H1 (cell line): ENCODE measurements at places on chromosomes 1 and 21. TPM values are rescaled to one million over a fixed set of nuclear protein-coding genes. Genes with fewer than 3 reads are reported as not detected.

Gene VSIG8
- not detected in 2 replicates for total RNA-seq

Gene GPR37L1
- total RNA-seq: 0.08 and 0.13 TPM in 2 replicates

Gene H3-3A
- total RNA-seq: 1,213 and 1,223 TPM in 2 replicates

Gene SPRR2A
- total RNA-seq: not detected in 2 replicates

Gene OR14K1
- total RNA-seq: not detected in 2 replicates

Gene OR2AK2
- not detected in 2 replicates for total RNA-seq

Gene NUDT17
- total RNA-seq: 2.7 and 2.8 TPM in 2 replicates

Gene GJA9
- not detected in 2 replicates for total RNA-seq

DNA sequence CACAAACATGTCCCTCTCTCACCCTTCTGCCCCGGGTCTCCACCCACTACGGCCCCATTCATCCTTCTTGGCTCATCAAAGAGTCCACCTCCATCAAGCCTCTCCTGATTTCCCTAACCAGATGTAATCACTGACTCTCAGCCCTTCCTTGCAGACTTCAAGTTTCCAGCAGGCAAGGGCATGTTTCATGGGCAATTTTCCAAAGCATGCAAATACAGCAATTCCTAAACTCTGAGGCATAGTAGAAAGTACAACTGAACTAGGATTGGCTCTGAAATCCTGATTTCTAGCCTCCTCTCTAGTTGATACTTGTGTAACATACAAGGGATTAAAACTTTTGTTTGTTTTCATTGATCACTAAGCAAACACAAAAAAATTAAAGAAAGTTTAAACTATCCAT lies 109.1 kb upstream of the GADD45A start:
- DNase-seq: no peak
- no peaks in the 10 kb centered on the region for H3K4me1 ChIP-seq
- no peaks in the 10 kb centered on the region for H3K36me3 ChIP-seq
- H3K27ac ChIP-seq: no peak overlapping the region
- no peaks in the 10 kb centered on the region for H3K27me3 ChIP-seq

DNA sequence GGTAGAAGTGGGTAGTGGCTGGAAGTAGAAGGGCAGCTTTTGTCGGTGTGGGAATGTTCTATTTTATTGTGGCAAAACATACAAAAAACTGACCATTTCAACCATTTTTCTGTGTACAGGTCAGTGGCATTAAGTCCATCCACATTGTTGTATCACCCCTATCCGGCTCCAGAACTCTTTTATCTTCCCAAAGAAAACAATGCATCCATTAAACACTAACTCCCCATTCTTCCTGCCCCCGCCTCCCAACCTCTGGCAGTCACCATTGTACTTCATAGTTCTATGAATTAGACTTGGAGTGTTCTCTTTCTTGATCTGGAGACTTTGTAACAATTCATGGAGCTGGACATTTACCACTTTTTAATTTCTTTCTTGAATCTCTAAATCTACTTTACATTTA lies 55.7 kb downstream of the DEGS1 start:
- no peaks in the 10 kb centered on the region for H3K36me3 ChIP-seq
- H3K27me3 ChIP-seq: no peaks in the 10 kb centered on the region
- H3K4me3 ChIP-seq: no peak overlapping the region
- H3K27ac ChIP-seq: no peak overlapping the region

DNA sequence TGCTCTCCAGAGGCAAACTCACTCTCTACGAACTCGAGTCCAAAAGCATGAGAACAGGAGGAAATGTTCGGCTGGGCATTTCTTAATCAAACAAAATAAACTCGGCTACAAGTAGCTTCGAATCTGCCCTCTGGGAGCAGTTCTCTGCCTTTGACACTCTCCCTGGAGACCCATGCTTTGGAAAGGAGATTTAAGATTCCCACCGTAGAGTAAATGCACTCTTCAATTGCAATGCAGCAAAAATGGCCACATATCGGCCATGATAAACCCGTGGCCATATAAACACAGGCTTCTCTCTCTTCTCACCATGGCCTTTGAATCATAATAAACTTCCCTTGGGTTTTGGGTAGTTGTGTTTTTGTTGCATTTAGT lies 215.4 kb downstream of the TOMM20 start:
- H3K4me3 ChIP-seq: no peak overlapping the region
- no peaks in the 10 kb centered on the region for H3K36me3 ChIP-seq
- no peak overlapping the region for H3K27ac ChIP-seq
- no peak for DNase-seq

- DNase-seq: no peak
- H3K4me3 ChIP-seq: no peak overlapping the region
- H3K27ac ChIP-seq: no peak overlapping the region
- no peaks in the 10 kb centered on the region for H3K27me3 ChIP-seq
- no peaks in the 10 kb centered on the region for H3K36me3 ChIP-seq
These were observed 3.8 kb upstream of the KRTAP19-8 start for GRCh38 chr21:31042080-31042464.

GRCh38 chr1:206507284-206508129 lies at the start of gene RASSF5:
TSS of gene RASSF5 (plus strand) at chr1:206507531. CDS start at chr1:206507603, 72 bp downstream.
- DNase-seq: peak; percentile 27
- peaks cover 3% of the 10 kb centered on the region; the same call in 1 of the 2 replicates for H3K4me1 ChIP-seq
- peaks cover 49% of the 10 kb centered on the region for H3K27me3 ChIP-seq
- H3K36me3 ChIP-seq: no peaks in the 10 kb centered on the region
- H3K27ac ChIP-seq: no peak within 1 kb of the TSS

DNA sequence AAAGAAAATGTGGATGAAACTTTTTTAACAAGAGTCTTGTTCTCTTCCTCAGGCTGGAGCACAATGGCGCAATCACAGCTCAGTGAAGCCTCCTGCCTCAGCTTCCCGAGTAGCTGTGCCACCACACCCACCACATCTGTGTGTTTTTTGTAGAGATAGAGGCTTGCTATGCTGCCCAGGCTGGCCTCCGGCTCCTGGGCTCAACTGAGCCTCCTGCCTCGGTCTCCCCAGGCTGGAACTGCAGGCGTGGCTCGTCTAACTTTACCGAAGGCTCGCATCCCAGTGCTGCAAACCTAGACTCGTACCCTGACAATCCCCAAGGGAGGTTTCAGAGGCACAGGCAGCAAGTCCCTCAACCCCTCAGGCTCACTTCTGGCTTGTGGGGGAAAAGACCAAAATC lies 14.5 kb downstream of the SSU72 start:
- no peaks in the 10 kb centered on the region for H3K4me1 ChIP-seq
- H3K36me3 ChIP-seq: peaks cover 21% of the 10 kb centered on the region
- no peak for DNase-seq
- H3K4me3 ChIP-seq: no peak overlapping the region
- H3K27me3 ChIP-seq: no peaks in the 10 kb centered on the region
- H3K27ac ChIP-seq: no peak overlapping the region

- DNase-seq: no peak
- H3K4me1 ChIP-seq: peaks cover 3% of the 10 kb centered on the region; the same call in 1 of the 2 replicates
- no peaks in the 10 kb centered on the region for H3K27me3 ChIP-seq
- H3K36me3 ChIP-seq: no peaks in the 10 kb centered on the region
- H3K27ac ChIP-seq: no peak overlapping the region
These were observed 5.0 kb downstream of the ZSCAN20 start for GRCh38 chr1:33477451-33477850.

DNA sequence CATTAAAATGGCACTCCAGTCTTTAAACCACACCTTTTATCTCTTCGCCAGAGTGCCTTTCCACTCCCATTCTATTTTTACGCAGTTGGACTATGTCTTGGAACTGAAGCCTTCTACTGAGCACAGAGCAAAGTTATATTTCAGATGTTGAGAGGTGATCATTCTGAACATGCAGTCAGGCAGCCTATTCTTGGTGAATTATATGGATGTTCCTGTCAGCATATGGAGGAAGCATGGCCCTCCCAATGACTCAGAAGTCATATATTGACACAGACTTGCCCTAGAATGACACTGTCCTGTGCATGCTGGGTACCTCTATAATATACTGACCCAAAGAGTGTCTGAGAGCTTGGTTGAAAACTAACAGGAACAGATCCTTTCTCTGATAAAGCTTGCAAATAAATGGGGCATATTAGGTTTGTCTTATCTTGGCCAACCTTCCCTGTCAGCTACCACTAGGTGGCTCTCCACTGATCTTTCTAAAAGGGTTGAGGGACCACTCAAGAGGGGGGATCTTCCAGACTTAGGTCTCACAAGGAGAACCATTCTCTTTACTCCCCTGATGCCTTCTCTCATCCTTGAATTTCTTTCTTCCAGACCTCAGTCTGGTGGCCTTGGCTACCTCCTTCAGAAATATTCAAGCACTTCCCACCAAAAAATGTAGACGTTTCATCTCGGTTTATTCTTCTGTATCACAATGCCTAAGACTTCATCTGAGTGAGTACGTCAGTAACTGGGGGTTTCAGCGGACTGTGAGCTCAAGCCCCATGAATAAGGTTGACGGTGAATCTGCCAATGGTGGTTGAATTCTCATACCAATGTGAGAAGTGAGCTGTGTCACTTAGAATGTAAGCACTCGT lies 11.8 kb upstream of the ALG14 start:
- H3K27ac ChIP-seq: no peak overlapping the region
- no peaks in the 10 kb centered on the region for H3K27me3 ChIP-seq
- DNase-seq: peak; percentile 17
- no peak overlapping the region for H3K4me3 ChIP-seq
- peaks cover 10% of the 10 kb centered on the region for H3K4me1 ChIP-seq

DNA sequence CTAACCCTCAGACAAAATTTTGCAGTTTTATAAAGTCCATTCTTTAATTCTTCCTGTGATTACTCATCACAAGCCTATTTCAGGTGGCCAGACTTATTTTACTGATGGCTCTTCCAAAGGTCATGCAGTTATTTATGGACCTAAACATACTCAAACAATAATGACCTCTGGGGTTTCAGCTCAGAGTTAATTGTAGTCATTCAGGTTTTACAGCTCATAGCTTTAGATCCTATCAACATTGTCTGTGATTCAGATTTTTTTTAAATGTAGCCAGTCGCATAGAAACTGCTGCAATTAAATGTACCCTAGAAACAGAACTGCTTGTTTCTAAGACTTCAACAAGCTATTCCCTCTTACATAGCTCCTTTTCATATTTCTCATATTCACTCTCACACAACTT lies 270.8 kb downstream of the COL11A1 start:
- no peak for DNase-seq
- H3K4me1 ChIP-seq: no peaks in the 10 kb centered on the region
- H3K36me3 ChIP-seq: no peaks in the 10 kb centered on the region
- no peaks in the 10 kb centered on the region for H3K27me3 ChIP-seq

DNA sequence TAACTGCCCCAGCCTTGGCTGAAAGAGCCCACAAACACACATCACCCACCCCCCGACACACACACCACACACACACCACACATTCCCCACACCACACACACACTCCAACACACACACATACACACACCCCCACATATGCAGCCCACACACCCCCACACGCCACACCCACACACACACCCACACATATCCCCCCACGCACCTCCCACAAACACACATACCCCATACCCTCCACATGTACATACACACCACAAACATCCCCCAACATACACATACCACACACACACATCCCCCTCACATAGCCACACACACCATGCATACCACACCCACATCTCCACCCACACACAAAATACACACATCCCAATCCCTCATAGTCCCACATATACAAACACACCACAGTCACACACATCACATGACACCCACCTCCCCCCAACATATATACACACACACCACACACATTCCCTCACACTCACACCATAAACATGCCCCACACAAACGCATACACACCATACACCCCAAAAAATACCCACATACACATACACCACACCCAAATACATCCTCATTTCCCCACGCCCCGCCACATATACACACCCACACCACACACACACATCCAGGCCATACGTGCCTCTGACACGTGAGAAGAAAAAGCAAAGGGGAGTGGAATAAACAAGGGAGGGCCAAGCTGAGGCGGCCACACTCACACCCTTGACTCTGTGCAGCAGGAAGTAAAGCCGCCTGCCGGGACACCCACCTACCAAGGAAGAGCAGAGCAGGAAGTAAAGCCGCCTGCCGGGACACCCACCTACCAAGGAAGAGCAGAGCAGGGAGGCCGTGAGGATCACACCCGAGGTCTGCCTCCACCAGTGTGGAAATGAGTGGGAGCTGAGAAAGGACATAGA lies 53.7 kb downstream of the HSF2BP start:
- no peak overlapping the region for H3K4me3 ChIP-seq
- no peak overlapping the region for H3K27ac ChIP-seq
- H3K4me1 ChIP-seq: no peaks in the 10 kb centered on the region
- H3K27me3 ChIP-seq: no peaks in the 10 kb centered on the region

DNA sequence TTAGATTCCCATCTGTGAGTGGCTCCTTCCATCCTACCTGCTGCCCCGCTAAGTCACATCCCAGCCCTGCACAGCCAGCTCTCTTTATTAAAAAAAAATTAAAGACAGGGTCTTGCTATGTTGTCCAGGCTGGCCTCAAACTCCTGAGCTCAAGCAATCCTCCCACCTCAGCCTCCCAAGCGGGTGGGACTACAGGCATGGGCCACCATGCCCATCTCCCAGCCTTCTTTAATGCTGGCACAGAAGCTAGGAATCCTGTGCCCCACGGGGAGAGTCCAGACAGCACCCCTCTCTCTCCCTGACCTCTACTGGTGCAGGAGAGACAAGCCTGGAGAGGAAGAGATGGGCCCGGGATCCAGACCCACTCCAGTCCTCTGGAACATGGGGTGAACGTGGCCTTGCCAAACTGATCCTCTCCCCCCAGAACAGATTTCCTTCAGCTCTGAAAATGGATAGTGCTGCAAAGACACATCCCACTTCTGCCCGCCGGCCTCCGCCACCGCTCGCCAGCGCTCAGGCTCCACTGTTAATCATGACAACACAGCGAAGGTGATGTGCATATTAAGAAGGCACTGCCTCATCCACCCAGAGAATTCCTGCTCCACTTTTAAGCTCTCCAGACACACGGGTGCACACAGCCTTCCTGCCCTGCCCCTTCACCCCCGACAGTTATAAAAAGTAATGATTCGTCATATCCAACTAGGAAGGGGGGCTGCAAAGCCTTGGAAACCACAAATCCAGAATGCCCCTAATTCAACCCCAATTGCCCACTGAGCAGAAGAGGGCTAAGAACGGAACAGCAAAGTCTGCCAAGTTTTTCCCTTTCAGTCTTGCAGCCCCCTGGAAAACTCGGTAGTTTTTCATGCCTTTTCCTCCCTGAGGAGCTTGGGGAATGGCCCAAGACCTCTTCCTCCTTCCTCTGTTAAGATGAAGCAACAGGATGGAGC lies 68.1 kb downstream of the MRPL37 start:
- H3K27ac ChIP-seq: no peak overlapping the region
- DNase-seq: no peak
- H3K27me3 ChIP-seq: no peaks in the 10 kb centered on the region
- no peak overlapping the region for H3K4me3 ChIP-seq

DNA sequence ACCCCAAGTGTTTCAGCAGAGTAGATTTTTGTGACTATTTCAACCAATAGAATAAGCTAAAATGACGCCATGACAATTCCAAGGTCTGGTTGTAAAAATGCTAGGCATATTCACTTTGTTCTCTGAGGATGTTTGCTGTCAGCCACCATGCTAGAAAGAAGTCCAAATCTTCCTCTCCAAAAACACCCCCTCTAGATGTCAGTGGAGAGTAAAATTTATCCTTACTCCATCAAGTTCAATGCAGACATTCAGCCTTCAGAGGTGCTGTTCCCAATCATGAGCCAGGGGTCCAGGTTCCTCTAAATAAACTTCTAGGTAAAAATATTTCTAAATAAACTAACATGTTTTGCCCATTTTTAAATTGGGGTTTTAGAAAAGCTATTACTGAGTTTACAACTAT lies 395.4 kb upstream of the ADAMTS5 start:
- H3K36me3 ChIP-seq: no peaks in the 10 kb centered on the region
- DNase-seq: no peak
- H3K4me3 ChIP-seq: no peak overlapping the region
- H3K4me1 ChIP-seq: no peaks in the 10 kb centered on the region
- no peaks in the 10 kb centered on the region for H3K27me3 ChIP-seq

GRCh38 chr1:69058454-69058853 lies 509.3 kb upstream of the LRRC7 start:
- H3K27ac ChIP-seq: no peak overlapping the region
- DNase-seq: no peak
- H3K4me1 ChIP-seq: no peaks in the 10 kb centered on the region
- no peaks in the 10 kb centered on the region for H3K36me3 ChIP-seq
